ENCODE measurements at places on chromosomes 3 and 15.
A peak's percentile ranks its signal among the peaks of the same experiment; 100 is the strongest.

DNA sequence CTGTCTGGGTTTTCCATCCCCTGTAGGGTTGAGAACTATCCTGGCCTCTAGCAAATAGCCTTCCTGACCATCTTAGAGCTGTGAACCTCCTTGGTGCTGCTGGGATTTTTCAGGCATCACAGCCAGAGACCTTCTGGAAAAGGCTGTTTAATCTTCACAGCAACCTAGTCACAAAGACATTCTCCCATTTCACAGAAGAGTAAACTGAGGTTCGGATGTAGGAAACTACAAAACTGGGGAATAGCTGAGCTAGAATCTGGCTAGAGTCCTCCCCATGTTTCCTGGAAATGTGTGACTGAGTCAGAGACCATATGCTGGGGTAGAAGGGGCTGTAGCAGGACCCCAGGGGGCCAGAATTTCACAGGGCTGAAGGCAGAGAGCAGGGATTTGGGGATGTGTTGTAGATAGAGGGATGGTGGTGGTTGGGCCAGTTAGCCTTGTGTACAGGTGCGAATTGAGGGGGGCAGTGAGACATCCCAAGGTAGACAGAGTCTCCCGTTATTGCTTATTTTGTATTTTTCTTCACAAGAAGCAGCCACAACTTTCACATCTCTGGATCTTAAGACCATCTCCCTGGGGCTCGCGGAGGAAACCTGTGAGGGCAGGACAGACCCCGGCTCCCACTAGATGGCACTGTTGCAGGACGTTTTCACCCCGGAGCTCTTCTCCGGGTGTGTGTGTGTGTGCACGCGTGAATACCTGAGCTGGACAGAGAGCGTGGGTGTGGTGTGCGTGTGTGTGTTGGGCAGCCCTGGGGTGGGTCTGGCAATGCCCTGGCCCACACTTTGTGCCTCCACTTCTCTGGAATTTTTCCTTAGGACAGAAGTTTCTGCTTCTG, 66.9 kb upstream of the PRR23C start:
- no peak for DNase-seq

DNA sequence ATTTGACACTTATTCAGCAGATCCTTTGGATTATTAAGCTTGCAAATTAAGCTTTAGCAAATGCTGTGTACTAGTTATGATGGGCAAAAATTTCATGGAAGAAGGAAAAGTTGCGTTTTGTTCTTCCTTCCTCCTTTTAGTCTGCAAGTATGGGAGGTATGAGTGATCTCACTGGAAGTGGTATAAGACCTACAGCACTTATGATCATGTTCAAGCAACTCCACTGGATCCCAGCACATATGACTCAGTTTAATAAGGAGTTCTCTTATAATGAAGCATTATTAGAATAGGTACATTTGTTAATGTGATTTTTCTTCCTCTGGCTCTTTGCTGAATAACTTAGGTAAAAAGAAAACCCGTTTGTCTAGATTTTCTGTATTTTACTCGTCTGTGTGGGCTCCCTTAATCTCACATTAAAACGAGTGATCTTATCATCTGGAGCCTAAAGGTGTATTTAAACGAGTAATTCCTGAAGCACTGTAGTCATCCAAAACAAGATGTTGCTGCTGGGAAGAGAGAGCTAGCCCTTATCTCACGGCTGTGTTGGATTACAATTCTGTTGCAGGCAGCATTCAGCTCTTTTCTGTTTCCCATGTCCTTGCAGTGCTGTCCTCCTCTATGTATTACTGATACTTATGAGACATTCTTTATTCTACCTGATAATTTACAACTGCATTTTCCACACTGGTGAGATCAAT, 264.9 kb downstream of the GBE1 start:
- no peak for DNase-seq

GRCh38 chr3:106249159-106249558, 380.3 kb upstream of the CBLB start:
- no peak for DNase-seq

- no peak for DNase-seq
These were observed 33.4 kb downstream of the MYO1E start for GRCh38 chr15:59339252-59339672.

- DNase-seq: no peak
These were observed 25.4 kb downstream of the ALDH1A2 start for GRCh38 chr15:58040150-58040549.

DNA sequence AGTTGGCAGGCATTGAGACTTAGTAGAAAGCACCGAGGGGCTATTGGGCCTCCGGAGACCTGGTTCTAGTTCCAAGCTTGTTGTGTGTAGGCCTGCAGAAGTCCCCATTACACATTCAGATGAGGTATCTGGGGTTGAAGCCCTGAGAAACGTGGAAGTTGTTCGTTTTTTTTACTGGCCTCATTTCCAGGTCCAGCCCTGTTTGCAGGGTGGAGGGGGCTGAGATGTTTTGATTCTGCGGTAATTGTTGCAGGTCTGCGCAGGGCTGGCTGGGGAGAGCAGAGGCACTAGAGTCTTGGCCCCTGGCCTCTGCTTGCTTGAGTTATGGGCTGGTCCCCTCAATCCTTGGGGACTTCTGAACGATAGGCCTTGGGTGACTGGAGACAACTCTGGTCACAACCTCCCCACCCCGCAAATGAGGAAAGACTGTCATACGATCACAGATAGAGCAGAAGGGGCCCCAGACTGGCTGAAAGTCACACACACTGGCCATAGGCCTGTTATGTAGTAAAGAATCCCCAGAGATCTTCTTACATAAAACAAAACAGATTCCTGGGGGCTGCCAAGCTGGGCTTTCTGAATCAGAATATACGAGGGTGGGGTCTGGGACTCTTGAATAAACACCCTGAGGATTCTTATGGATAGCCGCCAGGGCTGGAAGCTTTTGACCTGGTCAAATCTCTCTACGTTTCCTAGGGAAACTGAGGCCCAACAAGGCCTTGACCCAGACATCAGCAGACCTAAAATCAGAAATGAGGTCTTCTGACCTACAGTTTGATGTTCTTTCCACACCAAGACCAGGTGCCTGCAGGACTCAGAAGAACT, 15.6 kb downstream of the KBTBD13 start:
- no peak for DNase-seq

DNA sequence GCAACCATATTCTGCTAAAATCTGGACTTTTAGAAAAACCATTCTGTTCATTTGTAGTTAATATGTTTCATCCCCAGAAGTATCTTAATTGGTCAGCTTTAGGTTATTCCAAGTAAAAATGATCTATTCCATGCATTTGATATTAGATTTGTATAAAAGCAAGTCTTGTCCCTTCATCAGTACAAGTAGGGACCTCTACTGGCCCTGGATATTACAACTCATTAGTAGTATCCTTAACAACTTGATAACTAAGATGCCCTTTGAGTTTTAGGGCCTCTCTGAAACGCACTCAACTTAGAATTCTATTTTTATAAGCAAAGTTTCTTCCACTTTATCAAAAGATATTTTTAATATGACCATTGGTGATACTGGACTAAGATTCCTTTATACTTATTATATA, 25.3 kb upstream of the SELENOT start:
- no peak for DNase-seq

DNA sequence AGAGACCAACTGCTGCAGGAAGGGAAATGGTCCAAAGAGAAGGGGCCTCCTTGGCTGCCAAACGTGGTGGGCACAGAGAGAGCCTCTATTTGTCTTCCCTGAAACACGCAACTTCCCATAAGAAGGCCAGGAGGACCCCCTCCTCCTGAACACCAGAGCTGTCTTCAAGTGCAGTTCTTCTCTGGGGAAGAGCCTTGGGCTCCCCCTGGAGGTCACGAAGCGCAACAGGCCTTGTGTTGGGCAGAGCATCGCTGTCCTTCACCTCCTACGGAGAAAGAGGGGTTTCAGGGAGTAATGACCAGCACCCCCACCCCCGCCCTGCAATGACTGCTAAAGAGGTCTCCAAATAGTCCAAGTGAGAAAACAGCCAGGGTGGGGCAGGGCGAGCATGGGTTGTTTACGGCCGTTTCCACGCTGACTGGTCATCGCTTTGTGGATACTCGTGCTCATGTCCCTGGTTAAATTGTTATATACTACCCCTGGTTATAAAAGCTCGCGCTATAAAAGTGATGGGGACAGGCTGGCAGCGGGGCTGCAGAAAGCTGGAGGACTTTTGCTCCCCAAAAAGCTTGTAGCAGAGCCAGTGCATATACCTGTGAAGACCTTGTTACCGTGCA, 397.5 kb upstream of the ATP10A start:
- peak; percentile 14 for DNase-seq

GRCh38 chr3:243356-243725, 46.8 kb downstream of the CHL1 start:
- DNase-seq: no peak

DNA sequence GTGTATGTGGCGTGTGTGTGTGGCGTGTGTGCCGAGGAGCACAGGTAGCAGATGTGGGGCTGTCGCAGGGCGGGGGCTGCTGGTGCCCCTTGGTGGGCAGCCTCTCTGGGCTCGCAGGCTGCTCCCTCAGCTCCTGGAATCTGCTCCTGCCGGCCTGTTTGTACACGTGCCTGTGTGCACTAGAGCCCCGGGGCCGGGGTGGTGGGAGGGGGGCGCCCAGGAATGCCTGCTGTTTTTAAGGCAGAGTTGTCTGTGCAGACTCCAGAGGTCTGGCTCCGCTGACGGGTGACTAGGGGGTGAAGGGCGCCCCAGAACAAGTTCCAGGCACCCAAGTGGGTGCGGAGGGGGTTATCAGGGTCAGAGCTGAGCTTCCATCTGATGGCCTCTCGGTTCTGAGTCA, 112.2 kb downstream of the FBLN2 start:
- DNase-seq: no peak

DNA sequence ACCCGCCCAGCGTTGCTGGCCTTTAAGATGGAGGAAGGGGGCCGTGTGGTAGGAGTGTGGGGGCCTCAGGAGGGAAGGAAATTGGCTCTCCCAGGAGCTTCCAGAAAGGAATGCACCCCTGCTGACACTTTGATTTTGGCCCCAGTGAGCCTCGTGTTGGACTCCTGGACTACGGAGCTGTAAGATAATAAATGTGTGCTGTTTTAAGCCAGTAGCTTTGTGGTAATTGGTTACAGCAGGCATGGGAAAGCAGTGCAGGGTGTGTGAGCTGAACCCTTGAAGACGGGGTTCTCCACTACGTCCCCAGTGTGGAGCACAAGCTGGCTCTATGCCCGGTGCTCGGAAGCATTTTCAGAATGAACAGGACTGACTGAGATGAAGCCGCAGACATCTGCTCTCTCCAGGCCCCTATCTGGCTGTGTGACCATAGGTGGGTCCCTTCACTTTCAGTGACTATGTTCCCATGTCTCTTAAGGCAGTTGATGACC, 22.9 kb upstream of the CGNL1 start:
- no peak for DNase-seq

GRCh38 chr15:49421991-49422390, 1.1 kb upstream of the FGF7 start:
- no peak for DNase-seq

DNA sequence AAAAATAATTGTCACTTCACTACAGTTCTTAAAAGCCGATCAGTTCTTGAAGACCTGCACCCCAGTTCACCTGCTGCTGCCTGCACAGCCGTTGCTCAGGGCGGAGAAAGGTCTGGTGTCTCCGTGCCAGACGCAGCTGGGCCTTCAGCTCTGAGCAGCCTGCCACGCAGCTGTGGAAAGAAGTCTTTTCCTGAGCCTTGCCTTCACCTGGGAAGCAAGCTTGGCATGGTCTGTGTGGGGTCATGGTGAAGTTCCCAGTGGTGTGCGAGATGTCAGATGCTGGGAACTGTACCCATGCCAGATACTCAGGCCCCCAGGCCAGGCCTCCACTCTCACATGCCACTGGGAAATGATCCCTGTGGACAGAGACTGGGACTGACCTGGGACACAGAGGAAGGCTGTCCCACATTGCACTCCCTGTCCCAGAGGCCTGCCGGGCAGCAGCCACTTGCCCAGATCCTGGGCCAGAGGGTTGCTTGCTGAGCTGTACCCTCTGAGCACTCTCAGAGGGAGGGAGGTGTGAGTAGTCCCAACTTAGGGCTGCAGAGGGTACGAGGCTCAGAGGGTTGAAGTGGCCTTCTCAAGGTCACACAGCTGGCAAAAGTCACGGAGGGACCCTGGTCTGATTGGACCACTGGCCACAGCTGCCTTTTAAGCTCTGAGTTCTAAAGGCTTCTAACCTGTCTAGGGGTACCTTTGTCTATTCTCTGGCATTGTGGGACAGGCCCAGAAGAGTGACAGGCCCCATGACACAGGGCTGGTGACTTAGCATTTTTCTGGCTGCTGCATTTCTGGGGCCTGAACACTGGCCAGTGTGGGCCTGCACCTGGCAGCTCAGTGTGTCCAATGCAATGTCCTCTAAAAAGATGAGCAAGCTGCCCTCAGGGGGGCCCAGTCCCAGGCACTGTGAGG, 55.4 kb downstream of the KLF13 start:
- DNase-seq: no peak

DNA sequence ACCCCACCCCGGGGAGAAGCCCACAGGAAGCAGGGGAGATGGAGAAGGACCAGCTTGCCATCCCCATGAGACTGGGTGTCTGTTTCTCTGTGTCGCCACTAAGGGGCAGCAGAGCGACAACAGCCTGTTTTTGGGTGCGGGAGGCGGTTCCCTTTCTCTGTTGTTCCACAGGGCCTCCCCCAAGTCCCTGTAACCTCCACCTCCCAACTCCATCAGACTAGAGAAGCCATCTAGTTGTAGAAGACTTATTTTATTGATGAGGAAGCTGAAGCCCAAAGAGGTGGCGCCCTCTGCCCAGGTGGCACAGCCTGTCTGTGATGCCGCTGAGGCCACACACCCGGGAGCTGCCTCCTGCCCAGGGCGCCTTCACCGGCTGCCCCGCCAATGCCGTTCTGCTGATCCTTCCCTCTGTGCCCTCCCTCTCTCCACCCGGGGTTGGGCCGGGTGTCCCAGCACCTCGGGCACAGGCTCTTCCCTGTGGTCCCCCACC, 3.9 kb upstream of the CCDC9B start:
- no peak for DNase-seq

- DNase-seq: no peak
These were observed 50.9 kb upstream of the BHLHE40 start for GRCh38 chr3:4928277-4928789.

DNA sequence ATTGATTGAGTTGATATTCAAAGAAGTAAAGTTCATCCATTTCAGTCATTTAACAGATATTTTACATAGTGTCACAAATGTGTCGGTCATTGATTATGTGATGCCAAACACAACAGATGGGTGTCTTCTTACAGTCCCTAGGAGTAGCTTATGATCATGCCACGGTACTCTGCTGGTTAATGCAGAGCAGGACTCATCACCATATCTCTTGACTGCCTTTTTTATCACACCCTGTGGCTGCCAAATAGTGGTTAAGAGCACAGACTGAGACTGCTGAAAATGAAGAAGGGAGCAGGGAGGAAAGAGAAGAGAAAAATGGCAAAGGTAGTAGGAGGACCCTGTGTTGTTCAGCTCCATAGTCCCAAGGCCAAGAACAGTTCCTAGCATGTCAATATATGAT, 12.8 kb upstream of the TIMMDC1 start:
- no peak for DNase-seq

Measured in left renal pelvis (tissue), 4 donors.